ENCODE measurements at places on chromosomes 3 and 15.

DNA sequence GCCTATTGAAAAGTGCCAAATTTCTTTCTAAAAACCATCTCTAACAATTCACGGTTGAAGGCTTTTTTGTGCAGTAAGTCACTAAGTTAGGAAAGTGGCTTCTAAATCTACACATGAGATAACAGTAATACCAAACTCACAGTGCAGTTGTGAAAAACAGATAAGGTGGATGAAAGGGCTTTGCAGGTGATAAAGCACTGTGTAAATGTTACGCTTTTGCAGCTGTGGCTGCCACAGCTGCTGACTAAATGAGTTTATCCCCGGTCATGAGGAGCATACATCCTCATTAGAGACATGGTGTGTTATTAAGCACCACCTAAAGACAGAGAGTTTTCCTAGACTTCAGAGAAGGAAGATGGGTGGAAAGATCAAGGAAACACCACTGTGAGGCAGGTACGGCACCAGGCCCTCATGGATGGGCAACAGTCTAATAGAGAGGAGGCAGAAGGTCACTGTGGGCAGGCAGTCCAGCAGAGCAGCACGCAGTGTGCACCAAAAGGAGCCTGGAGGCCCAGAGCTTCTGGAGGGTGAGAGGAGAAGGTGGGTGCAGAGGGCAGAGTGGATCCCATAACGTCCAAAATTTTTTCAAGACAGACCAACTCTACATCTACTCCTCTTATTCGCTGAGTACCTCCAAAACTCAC is 68.5 kb downstream of the FMN1 start:
- DNase-seq = no peak

GRCh38 chr3:59566481-59566975 is 516.7 kb upstream of the CFAP20DC start:
- no peak for DNase-seq

DNA sequence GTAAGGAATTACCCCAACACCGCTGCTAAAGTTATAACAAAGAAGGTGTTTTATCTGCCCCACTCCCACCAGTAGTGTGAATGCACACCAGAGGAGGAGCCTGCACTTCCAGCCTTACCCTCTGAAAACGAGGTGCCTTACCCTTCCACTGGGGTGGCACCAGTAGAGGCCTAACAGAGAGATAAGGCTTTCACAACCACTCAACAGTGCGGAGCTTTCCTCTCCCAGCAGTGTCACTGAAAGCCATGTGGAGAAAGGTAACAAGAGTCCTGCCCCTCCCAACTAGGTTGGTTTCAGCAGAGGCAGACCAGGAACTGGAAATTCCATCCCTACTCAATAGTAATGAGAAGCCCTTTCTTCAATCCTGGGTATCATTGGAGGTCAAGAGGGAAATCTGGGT is 539.2 kb downstream of the VGLL3 start:
- no peak for DNase-seq

- DNase-seq = no peak
These were observed 31.7 kb downstream of the CHAC1 start for GRCh38 chr15:40984964-40985363.

DNA sequence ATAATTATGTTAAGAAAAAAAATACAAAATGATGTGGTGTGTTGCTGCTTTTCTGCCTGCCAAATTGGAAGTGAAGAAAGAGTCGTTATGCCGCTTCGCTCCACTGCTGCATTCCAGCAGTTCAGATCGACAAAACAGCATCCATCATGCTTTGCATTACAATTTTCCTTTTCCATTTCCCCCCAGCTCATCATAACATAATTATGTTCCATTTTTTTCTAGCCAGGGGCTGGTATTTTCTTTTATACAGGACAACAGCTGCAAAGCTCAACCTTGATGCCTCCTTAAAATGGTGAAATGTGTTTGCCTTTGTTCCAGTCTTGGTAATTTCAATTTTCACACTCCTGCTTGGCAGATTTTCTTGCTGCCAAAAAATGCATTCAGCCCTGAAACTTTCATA is 44.9 kb upstream of the KBTBD12 start:
- no peak for DNase-seq

DNA sequence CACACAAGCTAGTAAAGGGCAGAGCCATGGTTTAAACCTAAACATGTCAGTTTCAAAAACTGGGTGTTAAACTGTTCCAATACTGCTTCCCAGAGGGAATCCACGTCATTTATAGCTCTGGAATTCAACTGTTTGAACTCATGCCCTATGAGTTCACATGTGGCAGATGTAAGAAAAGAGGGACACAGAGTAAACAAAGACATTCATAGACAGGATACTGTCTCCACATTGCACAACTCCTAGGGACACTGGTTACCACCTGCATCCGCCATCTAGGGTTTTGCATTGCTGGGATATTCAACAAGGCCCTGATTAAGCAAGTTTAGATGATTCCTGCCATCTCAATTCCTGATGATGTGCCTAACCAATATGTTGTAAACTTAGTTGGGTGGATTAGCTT is 134.1 kb upstream of the COL8A1 start:
- DNase-seq = no peak

GRCh38 chr3:159458010-159458409 is 530.6 kb upstream of the IL12A start:
- DNase-seq = no peak

GRCh38 chr15:78168608-78169007 is 19.4 kb downstream of the IDH3A start:
- DNase-seq = no peak

GRCh38 chr15:43286074-43286473 is 19.3 kb upstream of the TGM5 start:
- no peak for DNase-seq

DNA sequence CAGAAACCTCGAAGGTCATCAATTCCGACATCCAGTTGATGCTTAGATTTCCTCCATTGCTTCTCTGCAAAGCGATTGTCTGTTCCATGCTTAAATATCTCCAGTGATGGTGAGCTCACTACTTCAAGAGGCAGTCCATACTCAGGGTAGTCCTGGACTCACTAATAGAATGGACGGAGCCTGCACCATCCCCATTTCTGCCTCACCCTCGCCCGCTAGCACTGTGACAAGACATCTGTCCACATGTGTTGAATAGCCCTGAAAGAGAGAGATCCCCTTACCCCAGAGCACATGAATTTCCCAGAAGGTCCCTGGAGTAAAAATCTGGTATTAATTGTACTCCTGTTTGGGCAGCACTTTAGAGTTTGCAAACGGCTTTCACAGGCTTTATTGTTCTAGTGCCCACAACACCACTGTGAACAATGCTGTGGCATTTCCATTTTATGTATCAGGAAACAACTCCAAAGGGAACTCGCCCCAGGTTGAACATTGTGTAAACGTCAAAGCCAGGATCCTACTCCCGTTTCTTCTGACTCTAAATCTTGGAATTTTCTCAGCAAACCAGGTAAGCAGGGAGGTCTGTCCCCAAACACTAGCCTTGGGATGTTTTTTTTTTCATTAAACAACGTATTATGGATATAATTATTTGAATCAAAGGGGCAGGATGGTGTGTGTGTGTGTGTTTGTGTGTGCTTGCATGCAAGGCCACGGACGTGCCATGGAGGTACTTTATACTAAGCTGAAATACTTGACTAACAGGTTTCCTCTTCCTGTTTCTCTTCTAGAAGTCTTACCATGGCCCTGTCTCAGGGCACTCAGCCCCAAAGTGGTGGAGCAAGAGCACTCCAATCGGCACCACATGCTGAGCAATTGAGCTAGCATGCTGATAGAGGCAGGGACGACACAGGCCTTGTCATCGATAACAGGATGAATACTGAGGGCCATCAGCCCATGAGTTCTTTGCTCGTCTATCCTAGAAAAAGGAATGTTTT is 198.3 kb downstream of the OPA1 start:
- no peak for DNase-seq

- DNase-seq = no peak
These were observed 49.0 kb upstream of the SLC4A7 start for GRCh38 chr3:27533261-27533607.

DNA sequence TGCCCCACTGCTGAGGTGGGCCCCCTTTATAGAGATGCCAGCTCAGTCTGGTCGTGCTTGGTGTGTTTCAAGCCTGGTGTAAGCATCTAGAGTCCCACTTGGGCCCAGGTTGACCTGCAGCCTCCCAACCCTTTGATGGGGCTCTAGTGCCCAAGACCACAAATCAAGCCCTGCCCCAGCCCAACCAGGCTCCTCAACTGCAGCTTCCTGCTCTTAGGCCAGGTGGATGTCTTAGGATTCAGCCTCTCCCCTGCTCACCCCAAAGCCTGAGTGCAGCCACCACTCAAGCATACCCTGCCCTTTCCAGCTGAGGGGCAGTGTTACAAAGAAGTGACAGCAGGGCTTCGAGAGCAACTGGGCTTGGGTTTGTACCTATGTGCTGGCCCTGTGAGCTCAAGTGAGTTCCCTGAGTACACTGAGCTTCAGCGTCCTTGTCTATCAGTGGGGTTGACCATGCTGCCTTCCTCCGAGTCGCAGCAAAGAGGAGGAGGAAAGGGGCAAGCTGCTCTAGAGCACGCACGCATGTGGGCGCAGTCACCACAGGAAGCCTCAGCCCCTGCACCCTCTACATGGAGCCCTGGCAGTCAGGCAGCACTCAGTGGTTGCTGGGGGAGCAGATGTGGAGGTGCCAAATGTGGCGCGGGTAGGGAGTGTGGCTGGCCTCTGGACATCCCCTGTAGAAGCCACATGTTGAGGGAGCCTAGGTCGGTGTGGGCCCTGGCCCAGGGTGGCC is 120.7 kb downstream of the EEFSEC start:
- DNase-seq = no peak

- DNase-seq = no peak
These were observed 928.5 kb upstream of the ROBO1 start for GRCh38 chr3:80696280-80696679.

- no peak for DNase-seq
These were observed 248.3 kb downstream of the CGGBP1 start for GRCh38 chr3:87810452-87811016.

- no peak for DNase-seq
These were observed 932 bp upstream of the VPS8 start for GRCh38 chr3:184811034-184811433.

GRCh38 chr3:71307991-71308697 is 275.4 kb downstream of the FOXP1 start:
- no peak for DNase-seq

- DNase-seq = peak; percentile 15
These were observed 25.8 kb downstream of the SPSB4 start for GRCh38 chr3:141076797-141077571.

- DNase-seq = no peak
These were observed 45.7 kb upstream of the ABI3BP start for GRCh38 chr3:101038880-101039279.

- DNase-seq = no peak
These were observed 27.0 kb upstream of the LPP start for GRCh38 chr3:188126934-188127333.

DNA sequence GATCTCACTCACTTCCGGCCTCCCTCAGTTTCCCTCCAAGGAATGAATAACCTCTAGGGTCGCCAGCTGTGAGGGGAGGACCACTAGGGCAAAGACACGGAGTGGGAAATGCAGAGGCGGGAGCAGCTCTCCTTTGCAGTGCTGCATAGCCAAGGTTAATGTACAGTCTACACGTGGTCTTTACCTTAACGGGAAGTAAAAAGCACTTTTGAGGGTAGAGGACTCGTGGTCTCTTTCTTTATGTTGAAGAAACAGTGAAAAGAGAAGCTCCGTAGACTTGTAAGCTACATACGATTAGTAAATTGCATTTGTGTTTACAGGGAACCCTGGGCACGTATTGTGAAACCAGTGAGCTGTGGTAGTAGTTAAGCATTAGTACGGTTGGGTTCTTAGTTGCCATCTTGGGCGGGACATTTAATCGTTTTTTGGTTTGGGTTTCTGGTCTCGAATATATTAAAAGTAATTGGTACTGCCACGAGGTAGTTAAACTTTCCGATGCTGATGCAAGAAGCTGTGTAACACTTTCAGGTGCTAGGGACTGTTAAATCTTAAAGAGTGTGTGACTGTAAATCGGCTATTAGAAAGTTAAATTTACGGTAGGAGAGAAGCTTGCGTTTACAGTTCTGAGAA is 828 bp downstream of the U2SURP start:
- no peak for DNase-seq

DNA sequence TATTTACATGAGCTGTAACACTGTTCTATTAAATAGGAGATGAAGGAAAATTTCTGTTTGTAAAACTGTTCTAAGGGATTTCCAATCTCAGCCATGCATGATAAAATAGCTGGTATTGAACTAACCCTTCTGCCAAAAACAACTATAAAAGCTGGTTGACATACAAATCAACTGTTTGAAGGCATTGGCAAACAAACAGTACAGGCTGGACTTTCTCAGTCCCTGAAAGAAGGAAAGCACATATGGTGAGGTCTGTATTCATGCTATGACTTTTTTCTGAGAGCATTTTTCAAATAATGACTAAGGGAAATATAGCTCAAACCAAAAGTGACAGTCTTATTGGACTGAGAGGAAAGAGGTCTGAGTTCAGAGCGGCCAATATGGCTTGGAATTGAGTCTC is 117.0 kb upstream of the CCDC54 start:
- DNase-seq = no peak

DNA sequence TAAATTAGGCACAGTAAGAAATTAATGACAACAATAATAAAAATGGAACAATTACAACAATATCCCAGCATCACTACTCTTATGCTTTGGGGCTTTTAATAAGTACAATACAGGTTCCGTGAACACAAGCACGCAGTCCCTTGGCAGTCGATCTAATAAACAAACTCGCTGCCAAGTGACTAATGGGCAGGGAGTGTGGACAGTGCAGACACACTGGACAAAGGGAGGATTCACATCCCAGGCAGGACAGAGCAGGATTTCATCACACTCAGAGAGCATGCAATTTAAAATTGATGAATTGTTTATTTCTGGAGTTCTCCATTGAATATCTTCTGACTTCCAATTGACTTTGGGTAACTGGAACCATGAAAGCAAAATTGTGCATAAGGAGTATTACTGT is 524.1 kb upstream of the CFAP20DC start:
- DNase-seq = peak; percentile 75

DNA sequence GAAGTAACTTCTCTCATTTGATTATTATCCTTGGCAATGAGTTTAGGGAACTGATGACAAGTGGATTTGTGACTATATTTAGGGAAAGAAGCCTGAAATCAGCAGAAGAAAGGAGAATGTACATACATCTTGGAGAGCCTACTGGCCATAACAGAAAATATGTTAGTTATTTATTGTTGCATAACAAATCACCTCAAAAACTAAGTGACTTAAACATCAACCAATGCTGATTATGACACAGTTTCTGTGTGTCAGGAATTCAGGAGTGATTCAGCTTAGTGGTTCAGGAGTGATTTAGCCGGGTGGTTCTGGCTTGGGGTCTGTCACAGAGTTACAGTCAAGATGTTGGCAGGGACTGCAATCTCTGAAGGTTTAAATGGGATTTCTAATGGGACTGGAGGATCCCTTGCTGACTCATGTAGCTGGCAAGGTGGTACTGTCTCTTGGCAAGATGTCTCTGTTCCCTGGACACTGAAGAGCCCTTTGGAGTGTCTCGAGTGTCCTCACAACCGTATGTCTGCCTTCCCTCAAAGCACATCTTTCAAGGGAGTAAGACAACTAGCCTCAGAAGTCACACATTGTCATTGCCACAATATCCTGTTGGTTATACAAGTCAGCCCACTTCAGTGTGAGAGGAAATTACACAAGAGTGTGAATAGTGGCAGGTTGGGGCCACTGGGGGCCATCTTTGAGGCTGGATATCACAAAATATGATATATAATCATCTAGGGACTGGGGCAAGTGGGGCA is 248.9 kb downstream of the SV2B start:
- no peak for DNase-seq

GRCh38 chr3:189748046-189748445 is 116.9 kb downstream of the TP63 start:
- DNase-seq = no peak

GRCh38 chr3:122646146-122646988 is 34.3 kb upstream of the PARP14 start:
- no peak for DNase-seq

Measured in hippocampal formation (tissue), 2 donors.